ENCODE measurements at places on chromosomes 2 and 18. TPM values are rescaled to one million over a fixed set of nuclear protein-coding genes. Genes with fewer than 3 reads are reported as not detected.

GRCh38 chr2:205868773-205869333 is 186.6 kb downstream of the NRP2 start:
- peak; percentile 44 for DNase-seq

DNA sequence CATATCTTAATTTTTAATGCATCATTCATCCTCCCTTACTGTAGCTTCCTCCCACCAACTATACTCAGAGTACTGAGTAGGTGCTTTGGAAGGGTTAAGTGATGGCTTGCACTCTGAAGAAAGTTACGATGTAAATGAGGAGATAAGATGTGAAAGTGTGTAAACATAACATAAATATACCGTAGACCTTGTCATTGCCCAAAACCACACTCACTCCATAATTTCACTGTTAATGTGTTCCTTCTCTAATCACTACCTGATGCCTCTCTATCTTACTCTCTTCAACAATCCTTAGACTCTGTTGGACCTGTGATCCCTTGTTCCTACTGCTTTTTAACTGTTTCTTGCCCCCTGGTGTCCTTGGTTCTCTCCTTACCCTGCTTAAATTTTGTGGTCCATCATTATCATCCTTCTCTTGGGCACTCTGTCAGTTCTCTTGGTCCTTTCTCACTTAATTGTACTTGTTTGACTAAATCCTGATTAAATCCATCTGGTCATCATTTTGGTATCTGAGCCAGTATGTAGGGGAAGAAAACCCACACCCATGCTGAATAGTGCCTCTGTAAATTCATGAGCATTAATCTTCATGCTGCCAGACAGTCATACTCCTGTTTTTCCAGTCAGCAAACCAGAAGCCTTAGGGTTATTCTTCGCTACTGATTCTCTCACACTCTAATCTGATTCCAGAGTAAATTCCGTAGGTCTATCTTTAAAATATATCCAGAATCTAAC is 45.0 kb downstream of the PMS1 start:
- no peak for DNase-seq

RNF125 gene
- total RNA-seq = 36.0 TPM

GRCh38 chr2:120887741-120888231 is 152.1 kb downstream of the GLI2 start:
- no peak for DNase-seq

GRCh38 chr2:6846967-6847681 is 18.6 kb downstream of the CMPK2 start:
- no peak for DNase-seq

DNA sequence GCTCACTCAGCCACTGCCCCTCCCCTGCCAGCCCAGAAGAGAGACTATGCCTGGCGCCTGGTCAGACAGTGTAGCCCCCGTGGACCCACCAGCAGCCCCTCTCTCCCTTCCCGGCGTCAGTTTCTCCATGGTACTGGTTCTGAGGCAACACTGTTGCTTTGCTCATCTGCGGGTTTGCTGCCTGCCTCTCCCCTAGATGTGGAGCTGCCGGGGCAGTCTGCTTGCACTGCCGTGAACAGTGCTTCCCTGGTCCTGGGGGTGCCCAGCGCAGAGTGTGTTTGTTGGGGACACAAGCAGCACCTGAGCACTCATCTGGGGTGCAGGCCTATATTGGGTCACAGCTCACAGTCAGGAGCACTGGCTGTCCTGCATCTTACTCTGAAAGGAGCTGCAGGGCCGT is 309.9 kb downstream of the NDUFA10 start:
- DNase-seq = no peak

ACTG2 gene
- not detected for total RNA-seq

SRD5A2 gene
- total RNA-seq = not detected

DNA sequence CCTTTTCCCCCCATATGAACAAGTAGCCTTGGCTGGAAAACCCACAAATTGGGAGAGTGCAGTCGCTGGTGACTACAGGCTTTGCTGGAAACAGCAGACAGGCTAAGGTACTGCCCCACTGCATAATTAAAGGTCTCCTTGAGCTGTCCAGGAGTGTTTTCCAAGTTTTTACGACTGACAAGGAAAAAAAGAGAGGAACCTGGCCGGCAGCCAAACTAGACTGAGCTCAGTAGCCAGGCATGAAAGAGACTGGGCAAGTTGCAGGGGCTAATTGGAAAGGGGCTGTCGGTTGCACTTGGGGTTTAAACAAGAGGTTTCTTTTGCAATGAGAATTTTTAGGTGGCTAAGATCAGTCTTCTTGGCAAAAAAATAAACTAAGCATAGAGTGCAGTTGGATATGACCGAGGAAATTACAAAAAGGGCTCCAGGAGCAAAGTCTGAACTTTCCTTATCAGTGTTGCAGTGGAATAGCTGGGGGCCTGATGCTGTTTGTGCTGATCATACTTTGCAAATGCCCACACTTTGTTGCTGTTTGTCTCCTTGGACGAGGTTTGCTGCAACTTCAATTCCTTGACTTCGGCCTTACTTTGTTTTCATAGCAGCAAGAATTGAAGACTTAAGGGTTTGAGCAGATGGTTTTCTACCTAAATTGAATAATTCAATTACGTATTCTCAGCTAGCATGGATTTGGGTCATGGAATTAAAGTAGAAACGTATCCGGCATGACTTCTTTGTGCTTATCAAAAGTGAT is 2.1 kb downstream of the GULP1 start:
- DNase-seq = no peak

DNA sequence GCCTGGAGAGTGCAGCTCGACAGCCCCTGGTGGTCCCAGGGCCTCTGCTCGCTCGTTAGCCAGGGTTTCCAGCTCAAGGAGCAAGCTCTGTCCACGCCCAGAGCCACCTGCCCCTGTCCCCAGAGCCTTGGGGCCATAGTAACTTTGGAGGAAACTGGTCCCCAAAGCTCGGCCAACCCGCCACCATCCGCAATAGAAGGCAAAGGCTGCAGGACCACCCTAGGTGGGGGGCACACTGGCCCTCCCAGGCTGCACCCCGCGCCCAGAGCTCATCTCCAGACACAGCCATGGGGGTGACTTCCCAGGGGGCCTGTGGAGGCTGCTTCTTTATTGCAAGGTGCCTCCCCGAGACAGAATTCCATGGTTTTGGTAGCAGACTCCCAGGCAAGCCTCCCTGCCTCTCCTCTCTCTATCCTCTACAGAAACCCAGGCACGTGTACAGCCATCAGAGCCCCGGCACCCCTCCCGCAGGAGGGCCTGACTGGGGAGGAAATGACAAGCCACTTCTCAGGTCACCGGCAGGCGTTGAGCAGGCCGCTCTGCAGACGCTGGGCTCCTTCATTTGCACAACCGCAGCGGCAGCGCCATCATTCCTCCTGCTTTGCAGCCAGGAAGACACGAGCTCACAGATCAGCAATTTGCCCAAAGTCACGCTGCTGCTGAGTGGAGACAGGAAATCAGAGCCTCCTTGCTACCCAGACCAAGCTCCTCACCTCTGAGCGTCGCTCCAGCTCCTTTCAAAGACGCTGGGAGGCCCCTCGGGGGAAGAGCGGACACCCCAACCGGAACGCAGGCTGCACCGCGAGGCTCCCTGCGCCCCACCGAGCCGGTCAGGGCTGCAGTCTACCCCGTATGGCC is 80.2 kb downstream of the NDUFA10 start:
- peak; percentile 61 for DNase-seq

DNA sequence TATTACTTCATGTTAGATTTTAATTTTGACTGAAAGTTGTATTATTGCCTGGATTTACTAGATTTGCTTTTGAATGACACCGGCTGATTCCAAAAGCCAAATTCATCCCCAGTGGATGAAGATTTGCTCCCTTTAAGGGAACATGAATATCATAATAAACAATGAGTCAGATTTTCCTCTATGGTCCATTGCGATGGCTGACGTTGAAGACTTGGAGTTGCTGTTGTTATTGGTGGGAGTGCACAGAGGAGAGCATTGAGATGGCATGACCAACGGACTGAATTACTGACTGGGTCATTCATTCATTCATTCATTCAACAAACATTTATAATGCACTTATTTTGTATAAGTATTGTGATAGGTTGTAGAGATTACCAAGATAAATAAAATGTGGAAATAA is 33.4 kb upstream of the LYPD1 start:
- DNase-seq = no peak

GRCh38 chr18:70931942-70932814 is 643.3 kb downstream of the SOCS6 start:
- no peak for DNase-seq

GRCh38 chr2:147096671-147097070 is 748.2 kb upstream of the ACVR2A start:
- no peak for DNase-seq

INPP5D gene
- total RNA-seq = 121 TPM

HOXD9 gene
- not detected for total RNA-seq

GRCh38 chr2:65922794-65923193 is 490.4 kb upstream of the SPRED2 start:
- DNase-seq = no peak

DNA sequence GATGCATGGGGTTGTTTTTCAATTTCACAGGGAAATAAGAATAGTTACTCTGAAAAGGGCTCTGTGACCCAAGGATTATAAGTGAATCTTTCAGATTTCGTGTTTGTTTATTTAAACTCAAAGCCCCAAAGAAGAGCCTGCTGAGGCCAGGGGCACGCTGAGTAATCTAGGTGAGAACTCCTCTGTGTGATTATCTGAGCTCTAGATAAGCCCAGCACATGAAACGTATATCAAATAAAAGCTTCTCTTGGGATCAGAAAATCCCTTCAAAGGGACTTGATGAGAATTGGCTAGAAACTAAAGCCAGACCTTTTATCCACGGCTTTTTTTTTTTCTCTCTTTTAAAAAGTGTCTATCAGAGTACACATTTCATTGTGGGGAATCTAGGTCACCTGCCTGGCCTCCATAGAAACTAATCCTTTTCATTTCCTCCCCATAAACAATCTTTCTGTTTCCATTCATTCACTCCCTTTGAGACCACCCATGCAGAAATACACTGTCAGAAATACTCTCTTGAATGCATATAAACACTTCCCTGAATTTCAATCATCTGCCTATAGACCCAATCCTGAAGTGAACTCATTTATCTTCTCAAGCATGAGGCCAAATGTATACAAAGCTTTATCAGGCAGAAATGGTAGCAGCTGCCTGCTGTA is 137.4 kb downstream of the RIT2 start:
- DNase-seq = no peak

GRCh38 chr2:159130302-159130701 is 156.2 kb downstream of the WDSUB1 start:
- no peak for DNase-seq

GRCh38 chr2:203683932-203684556 is 22.4 kb upstream of the CD28 start:
- no peak for DNase-seq

GRCh38 chr18:65750389-65751154 is at the start of gene CDH7:
CDH7 (plus strand) TSS chr18:65751012; CDS start chr18:65762843, 11,831 bp downstream.
- DNase-seq = no peak

- no peak for DNase-seq
Observed at GRCh38 chr18:47558110-47558750, 306.8 kb upstream of the SKOR2 start.

GRCh38 chr2:133434959-133435668 is 133.1 kb downstream of the NCKAP5 start:
- DNase-seq = no peak

CLEC4F gene
- not detected for total RNA-seq

OST4 gene
- total RNA-seq = 309 TPM

SERPINB12 gene
- total RNA-seq = not detected

IGFBP5 gene
- total RNA-seq = not detected

GRCh38 chr2:75133621-75134570 is 65.4 kb downstream of the TACR1 start:
- DNase-seq = no peak

DNA sequence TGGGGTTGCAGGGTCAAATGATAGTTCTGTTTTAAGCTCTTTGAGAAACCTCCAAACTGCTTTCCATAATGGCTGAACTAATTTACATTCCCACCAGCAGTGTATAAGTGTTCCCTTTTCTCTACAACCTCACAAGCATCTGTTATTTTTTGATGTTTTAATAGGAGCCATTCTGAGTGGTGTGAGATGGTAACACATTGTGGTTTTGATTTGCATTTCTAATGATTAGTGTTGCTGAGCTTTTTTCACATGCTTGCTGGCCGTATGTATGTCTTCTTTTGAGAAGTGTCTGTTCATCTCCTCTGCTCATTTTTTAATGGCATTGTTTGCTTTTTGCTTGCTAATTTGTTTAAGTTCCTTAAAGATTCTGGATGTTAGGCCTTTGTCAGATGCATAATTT is 107.7 kb downstream of the PDE11A start:
- no peak for DNase-seq

DNA sequence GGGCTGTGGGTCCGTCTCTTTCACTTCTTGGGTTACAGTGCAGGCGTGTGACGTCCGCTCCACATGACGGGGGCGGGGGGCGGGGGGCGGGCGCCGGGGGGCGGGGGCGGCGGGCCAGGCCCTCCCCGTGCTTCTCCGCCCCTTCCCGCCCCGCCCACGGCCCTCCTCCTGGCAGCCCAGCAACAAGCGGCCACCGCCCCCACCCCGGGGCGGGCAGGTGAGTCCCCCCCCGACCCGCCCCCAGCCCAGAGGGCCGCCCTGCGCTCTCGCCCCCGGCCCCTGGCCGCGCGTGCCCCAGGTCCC is 3.6 kb downstream of the ZNF516 start:
- DNase-seq = peak; percentile 67

DNA sequence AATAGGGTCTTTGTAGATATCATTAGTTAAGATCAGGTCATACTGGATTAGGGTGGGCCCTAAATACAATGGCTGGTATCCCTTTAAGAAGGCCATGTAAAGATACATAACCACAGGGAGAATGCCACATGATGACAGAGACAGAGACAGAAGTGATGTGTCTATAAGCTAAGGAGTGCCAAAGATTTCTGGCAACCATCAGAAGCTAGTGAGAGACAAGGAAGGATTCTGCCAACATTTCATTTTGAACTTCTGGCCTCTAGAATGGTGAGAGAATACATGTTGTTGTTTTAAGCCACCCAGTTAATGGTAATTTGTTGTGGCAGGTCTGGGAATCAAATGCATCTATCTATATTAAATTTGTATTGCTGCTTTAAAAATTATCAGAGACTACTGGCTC is 185.5 kb upstream of the CYRIA start:
- DNase-seq = no peak

GRCh38 chr2:161419638-161420190 is 3.6 kb downstream of the TBR1 start:
- no peak for DNase-seq

DNA sequence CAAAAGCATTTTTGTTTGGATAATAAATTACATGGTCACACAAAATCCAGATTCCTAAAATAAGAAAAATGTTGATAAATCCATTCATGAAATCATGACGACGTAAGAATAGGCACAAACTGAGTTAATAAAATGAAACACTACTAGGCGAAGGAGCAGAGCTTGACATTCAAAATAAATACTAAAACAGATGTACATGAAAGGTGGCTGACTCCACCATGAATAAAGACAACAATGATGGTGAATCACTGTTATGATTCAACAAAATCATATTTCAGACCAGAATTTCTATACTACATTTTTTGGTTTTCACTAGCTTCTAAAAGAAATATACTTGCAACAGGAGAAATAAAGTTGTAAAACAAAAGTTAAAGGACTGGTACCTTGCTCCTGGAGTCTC is 122.0 kb upstream of the RNU4ATAC start:
- no peak for DNase-seq

Data from activated CD4-positive, alpha-beta T cell treated with anti-CD3 and anti-CD28 coated beads, Interleukin-2, amount 10 ng/mL, durations not matched to agents 7 days and 5 days (primary cell).